ENCODE measurements at places on chromosomes 6 and 20.

DNA sequence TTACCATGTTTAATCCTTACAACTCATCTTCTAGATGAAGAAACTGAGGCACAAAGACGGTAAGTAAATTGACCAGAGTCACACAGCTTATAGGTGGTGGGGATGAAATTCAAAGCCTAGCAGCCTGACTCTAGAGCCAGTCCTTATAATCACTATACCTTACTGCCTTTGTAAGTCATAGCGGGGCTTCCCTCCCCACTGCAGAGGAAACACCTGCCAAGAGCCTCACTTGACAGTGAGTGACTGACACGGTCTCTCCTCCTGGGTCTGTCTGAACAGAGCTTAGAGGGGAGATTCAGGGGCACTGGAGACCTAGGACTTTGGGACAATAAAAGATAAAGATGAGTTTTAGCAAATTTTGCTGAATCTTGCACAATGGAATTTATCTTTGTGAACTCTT, 12.8 kb downstream of the SUN5 start:
- DNase-seq: no peak

GRCh38 chr6:168711666-168712300, 270.8 kb downstream of the SMOC2 start:
- DNase-seq: no peak

GRCh38 chr6:19632786-19633185, 204.4 kb upstream of the ID4 start:
- DNase-seq: no peak

DNA sequence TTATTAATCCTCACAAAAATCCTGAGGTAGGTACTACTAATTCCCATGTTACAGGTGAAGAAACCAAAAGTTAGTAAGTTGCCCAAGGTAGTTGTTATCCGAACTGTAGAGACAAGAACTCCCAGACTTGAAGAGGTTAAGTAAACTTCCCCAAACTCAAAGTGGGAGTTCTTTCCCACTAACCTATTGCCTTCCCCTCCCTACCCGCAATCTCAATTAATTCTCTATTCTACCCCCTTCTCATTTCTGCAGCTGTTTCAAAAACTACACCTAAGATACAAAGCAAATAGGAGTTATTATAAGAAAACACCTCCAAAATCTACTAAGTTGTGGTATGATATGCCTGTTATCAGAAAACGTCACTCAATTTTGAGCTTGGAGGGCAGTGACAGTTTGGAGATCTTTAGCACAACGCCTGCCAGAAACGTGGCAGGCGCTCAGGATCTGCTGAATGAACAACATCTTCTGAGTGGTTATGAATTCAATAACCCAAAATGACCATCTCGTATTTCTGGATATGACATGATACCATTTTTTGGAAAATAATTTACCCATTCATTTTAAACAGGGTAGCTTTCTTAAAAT, 7.1 kb downstream of the CSNK2A1 start:
- DNase-seq: no peak

DNA sequence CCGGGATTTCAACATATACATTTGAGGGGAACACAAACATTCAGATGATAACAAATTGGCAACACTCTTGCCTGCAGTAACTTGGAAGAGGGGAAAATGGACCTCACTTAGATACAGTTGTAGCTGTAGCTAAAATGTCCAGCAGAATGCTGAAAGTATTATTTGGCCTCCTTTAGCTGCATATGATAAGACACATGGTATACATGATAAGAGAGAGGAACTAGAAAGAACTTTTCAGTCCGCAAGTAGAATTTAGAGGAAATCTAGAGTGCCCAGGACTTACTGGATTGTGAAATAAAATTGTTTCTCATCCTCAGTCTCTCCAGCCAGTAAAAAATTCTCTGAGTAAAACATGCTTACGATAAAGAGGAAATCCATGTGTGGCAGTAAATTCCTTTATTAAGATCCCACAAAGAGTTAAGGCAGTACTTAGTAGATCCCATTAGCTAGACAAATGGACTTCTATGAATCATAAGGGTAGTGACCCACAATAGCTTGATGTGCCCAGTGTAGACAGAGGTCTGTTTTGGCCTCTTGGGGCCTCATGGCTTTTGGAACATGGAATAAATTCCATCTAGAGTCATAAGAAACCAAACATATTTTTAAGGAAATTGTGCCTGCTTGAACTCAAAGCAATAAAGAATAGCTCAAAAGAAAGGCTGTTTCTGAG, 87.9 kb upstream of the RBM24 start:
- DNase-seq: no peak

GRCh38 chr6:71080133-71080532, 123.3 kb upstream of the B3GAT2 start:
- DNase-seq: no peak

- DNase-seq: no peak
Measured at GRCh38 chr6:49550492-49551077, at the start of gene C6orf141. Gene C6orf141 (plus strand): TSS chr6:49550668. CDS start chr6:49550793, 125 bp downstream.

Data from activated CD4-positive, alpha-beta T cell treated with anti-CD3 and anti-CD28 coated beads, Interleukin-2, amount 50 U/mL, for 1 hour (primary cell).